Immature natural killer cell (primary cell): ENCODE measurements at places on chromosomes 4 and X.
A peak's percentile ranks its signal among the peaks of the same experiment; 100 is the strongest.

GRCh38 chr4:87982446-87983010 is 7.0 kb downstream of the SPP1 start:
- DNase-seq: no peak

DNA sequence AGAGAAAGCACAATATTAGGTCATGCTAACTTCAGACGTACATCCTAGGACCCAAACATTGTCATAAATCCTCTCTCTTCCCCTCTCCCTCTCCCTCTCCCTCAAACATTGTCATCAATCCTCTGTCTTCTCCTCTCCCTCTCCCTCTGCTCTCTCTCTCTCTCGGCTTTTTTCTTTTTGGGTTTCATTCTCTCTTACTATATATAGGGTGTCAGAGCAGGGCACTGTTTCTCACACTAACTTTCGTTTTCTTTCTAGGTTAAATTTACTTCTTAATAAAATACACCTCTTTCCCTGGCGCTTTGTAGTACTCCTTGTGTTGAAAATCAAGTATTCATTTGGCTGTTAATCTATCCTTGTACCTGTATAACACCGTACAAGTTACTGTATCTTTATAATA is 37.0 kb upstream of the HERC5 start:
- DNase-seq: no peak

GRCh38 chrX:138411048-138411447 is 300.5 kb downstream of the FGF13 start:
- no peak for DNase-seq

DNA sequence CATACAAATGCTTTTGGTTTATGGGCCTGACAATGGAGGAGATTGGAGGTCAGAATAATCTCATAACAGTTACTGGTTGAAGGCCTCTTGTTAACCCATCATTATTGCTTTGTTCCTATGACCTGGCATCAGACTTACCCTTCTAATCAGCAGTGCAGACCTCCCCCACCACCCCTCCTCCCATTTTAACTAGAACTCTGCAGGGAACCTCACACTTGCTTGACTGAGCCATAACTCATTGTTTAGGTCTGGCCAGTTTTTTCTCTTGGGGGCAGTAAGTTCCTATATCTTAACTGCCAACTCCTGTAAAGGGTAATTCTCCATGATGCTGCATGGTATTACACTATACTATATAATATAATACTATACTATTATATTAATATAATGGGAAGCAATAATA is 609.3 kb downstream of the IL1RAPL1 start:
- no peak for DNase-seq

- DNase-seq: no peak
These were observed 8.1 kb upstream of the LINC00632 start for GRCh38 chrX:140701480-140701879.

GRCh38 chr4:26482508-26483462 is 7.5 kb downstream of the CCKAR start:
- DNase-seq: no peak

- DNase-seq: no peak
These were observed 188.0 kb downstream of the TSPAN5 start for GRCh38 chr4:98470366-98470765.

DNA sequence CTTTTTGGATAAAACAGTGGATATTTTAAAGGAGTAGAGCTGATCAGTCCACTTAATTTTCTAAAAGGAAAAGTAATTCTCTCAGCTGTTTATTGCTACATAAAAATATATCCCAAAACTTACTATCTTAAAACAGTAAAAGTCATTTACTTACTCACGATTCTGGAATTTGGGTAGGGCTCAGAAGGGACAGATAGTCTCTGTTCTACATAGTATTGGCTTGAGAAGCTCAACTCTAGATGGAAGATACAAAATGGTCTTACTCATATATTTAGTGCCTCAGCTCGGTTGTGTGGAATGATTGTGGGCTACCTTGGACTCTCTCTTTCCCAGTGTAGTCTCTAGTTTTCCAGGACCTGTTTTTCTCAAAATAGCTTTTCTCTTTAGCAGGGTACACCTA is 691.5 kb upstream of the POU3F4 start:
- DNase-seq: no peak

DNA sequence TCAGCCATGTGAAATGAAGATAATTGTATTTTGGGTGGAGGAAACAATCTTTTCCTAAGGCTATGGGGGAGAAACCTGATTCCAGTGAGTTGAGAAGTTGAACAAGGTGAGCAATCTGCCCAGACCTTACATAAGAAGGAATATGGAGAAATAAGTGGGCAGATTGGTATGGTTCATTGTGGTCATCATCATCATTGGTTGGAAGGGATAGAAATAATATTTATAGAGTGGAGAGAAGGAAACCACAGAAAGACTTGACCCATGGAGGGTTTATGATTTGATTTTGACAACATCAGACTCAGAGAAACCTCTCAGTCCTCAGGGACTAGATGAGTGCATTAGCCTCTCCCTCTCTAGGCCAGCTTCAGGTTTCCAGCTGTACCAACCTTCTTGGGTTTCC is 177.9 kb upstream of the NEIL3 start:
- no peak for DNase-seq

DNA sequence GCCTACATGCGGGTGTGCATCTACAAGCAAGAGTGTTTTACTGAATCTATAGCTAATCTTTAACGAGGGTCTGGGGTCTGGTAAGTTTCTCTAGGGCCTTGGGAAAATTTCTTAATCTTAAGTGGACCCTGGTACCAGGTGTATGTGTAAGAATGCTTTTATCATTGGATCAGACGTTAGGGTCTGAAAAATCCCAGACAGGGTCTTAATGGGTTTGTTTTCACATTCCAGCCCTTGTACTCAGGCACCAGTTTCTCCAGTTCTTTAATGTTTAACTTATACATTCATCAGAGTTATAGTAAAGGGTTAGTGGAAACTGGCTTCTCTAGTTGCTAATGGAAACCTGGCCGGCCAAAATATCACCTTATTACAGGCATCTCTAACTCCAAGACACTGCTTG is 11.6 kb downstream of the MAGEB16 start:
- DNase-seq: no peak

- no peak for DNase-seq
These were observed 790.1 kb downstream of the DMD start for GRCh38 chrX:32421266-32421665.

GRCh38 chr4:11424000-11424399 is 4.7 kb downstream of the HS3ST1 start:
- peak; percentile 21 for DNase-seq

DNA sequence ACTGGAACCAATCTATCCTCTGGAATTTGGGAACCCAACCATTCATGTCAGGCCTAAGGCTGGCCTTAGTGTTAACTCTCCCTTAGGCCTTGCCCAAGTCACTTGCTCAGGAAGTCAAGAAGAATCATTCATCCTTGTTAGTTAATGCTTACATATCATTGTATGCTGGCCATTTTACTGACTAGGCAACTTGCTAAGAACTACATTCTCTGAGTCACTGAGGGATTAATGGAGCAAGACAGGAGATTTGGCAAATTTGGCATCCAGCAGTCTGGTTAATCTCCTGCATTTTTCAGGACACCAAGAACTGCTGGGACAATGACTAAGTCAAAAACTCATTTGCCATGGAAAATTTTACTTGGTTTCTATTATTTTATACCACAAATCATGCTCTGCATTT is 115.8 kb upstream of the DDIT4L start:
- no peak for DNase-seq

- no peak for DNase-seq
These were observed 782.2 kb downstream of the TRAM1L1 start for GRCh38 chr4:116302990-116303735.

- DNase-seq: no peak
These were observed 198.0 kb downstream of the CBR4 start for GRCh38 chr4:168811786-168812651.

GRCh38 chrX:120316587-120317283 is 5.5 kb upstream of the TMEM255A start:
- DNase-seq: no peak

GRCh38 chrX:101359966-101360365 is 11.4 kb upstream of the TIMM8A start:
- DNase-seq: no peak

DNA sequence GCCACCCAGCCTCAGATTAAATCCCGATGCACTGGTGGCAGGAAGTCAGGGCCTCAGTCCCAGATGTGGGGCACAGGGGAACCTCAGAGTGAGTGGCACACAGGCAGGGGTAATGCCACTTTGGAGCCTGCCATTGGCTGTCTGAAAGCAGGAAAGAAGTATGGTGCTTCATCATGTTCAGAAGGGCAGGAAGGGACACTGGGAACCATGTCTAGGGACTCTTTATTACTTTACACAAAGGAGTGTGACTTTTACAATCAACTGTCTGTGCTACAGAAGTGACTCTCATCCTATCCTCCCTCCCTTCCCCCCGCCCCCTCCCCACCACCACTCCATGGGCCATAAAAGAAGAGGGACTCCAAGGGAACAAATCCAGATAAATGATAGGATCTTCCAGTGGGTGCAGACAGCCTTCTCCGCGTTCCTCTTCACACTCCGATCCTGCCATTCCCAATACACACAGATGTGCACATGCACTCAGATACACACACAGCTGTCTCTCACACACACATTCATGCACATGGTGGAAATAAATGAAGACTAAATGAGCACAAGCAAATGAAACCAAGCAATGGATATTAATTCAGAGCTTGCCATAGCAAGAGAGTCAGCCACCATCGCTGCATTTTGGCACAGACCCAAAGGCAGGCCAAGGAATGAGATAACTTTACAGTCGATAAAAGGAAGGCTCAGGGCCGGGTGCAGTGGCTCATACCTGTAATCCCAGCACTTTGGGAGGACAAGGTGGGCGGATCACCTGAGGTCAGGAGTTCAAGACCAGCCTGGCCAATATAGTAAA is 2.5 kb upstream of the TMEM154 start:
- DNase-seq: no peak

GRCh38 chrX:19613645-19614323 is 98.5 kb upstream of the MAP3K15 start:
- DNase-seq: no peak

- no peak for DNase-seq
These were observed 158.1 kb downstream of the KDR start for GRCh38 chr4:54967289-54967688.

DNA sequence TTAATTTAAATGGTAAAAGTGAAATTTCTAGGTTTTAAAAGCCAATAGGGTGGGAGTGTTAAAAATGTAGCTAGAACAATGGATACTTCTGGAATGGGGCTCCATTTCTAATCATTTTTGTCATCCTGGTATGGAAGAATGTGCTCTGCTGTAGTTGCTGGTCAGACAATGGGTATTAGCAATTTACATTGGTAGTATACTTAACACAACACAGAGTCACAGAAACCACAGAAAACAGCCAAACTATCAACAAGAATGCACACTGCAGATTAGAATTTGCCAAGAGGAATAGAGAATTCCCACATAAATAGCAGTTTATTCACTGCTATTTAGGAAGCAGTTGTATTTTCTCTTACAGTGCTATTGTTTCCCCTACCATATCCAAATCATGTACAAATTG is 319.6 kb downstream of the PPP3CA start:
- no peak for DNase-seq

GRCh38 chrX:108641589-108642272 is 94.6 kb downstream of the IRS4 start:
- no peak for DNase-seq

DNA sequence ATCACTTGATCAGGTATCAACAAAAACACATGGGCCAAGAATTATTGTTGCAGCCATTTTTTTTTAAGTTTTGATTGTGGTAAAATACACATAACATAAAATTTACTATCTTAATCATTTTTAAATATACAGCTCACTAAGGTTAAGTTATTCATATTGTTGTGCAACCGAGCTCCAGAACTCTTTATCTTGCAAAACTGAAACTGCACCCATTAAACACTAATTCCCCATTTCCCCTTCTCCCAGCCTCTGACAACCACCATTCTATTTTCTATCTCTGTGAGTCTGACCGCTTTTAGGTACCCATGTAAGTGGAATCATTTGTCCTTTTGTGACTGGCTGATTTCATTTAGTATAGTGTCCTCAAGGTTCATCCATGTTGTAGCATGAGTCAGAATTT is 126.2 kb upstream of the NDP start:
- DNase-seq: no peak

- DNase-seq: no peak
These were observed 20.2 kb upstream of the LRBA start for GRCh38 chr4:151035328-151035727.

DNA sequence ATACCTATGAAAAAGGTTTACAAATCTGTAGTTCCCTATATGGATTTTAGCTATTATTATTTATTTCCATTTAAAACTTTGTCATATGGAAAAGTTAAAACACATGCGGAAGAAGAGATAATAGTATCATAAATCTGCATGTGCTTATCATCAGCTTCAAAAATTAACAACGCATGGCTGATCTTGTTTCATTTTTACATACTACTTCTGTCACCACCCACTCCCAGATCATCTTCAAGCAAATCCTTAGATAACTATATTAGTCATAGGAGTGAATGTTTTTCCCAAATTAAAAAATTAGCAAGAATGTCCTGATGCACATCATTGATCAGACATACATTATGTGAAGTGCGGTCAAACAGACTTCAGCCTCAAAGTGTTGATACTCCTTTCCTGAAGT is 24.6 kb upstream of the MOB1B start:
- no peak for DNase-seq

GRCh38 chrX:20861113-20861512 is 513.1 kb upstream of the CNKSR2 start:
- no peak for DNase-seq

DNA sequence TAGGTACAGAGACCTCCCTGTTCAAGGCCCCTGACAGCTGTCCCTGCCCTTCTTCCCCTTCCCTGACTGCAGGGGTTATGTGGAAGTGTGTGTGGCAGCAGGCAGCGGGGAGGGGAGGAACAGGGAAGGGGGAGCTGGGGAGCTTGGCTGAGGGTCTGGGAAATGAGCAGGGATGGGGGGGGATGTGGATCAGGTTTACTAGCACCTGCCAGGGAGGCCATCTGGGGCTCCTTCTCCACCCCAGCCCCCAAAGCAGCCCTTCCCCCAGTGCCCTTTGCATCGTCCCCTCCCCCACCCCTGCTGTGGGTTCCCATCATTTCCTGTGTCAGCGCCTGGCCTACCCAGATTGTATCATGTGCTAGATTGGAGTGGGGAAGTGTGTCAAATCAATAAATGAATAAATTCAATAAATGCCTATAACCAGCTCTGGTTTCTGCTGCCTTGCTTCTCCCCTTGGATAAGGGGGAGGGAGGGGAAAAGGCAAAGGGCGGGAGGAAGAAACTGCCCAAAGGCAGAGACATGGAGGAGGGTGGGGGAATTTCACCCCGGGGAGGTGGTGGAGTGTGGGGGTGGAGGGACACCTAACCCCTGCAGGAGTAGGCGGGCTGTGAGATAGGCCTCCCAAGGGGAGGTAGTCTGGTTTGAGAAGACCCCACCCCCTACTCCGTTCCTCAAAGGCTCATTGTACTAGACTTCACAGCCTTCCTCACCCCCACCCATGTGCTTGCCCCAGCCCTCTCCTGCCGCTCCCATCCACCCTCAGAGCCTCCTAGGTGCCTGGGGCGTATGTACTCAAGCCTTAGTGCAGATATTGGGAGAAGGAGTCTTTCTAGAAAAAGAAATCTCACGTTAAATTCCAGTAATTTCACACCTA is 3.2 kb downstream of the CXorf65 start:
- peak; percentile 73 for DNase-seq

- no peak for DNase-seq
These were observed 283.5 kb downstream of the C4orf33 start for GRCh38 chr4:129379429-129379828.

- no peak for DNase-seq
These were observed 532.0 kb upstream of the SPANXN1 start for GRCh38 chrX:144715337-144715736.
